ENCODE measurements at places on chromosomes 1 and 21.
A peak's percentile ranks its signal among the peaks of the same experiment; 100 is the strongest.

DNA sequence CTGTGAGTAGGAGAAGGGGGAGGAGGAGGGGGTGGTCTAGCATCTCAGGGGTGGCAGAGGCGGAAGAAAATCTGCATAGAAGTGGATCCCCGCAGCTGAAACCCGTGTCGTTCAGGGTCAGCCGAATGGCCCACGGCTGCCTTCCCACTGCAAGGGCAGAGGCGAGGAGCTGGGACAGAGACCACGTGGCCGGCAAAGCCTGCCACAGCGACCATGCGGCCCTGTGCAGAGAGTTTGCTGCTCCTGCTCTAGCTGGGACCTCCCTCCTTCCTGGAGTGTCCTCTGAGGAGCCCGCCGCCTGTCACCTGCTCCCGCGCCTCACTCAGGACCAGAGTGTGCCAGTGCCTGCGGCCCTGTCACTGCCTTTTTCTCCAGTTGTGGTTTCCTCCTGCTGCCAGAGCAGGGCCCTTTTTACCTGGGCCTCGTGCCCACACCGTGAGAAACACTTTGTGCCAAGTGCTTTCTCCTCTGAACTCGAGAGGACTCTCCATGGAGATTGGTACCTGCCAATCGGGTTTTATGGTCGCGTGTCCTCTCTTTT, 5.4 kb upstream of the TRPM2 start:
- no peak for DNase-seq

DNA sequence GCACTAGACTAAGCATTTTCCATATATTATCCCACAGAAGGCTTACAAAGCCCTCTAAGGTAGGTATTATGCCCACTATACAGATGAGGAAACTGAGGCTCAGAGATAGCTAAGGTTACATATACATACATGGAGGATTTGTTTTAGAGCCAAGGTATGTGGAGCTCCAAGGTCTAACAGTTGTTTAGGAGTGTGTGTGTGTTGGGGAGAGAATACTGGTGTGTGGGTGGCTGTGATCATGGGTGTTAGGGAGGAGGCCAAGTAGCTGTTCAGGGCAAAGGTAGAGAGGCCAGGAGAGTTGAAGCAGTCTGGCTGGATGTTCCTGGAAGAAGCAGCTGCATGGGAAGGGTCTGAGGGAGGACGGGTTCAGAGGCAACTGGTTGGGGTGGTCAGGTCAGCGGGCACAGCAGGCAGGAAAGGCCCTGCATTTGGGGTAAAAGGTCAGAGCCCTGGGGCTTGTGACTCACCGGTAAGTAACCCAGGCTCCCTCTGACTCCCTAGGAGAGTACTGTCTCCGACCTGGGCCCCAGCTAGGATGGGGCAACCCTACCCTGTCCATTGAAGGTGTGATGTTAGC, 5.1 kb upstream of the LDLRAP1 start:
- no peak for DNase-seq

DNA sequence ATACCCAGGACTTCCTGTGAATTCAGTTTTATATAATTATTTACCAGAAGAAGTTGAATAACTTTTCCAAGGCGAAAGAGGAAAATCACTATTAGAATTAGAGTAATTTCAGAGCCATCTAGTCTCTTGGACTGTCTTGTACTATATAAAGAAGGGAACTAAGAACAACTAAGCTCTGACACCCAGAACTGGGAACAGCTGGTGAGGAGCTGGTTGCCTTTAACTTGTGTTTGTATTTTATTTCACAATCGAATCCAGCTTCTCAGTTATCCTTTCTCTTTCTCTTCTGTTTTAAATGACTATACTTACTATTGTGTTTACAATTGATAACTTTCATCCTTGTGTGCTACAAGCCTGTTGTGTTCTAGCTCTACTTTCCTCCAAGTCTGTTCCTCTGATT, 8.4 kb downstream of the SNX27 start:
- no peak for DNase-seq

GRCh38 chr21:45287438-45288391, at the start of gene POFUT2:
Gene POFUT2, minus strand, starts transcription at chr21:45287895. Its CDS starts 24 bp downstream, at chr21:45287871.
- peak; percentile 99 for DNase-seq

GRCh38 chr1:9311029-9311428, 18.3 kb downstream of the SPSB1 start:
- DNase-seq, result no peak

- DNase-seq, result no peak
Observed at GRCh38 chr1:79293611-79294010, 287.1 kb upstream of the ADGRL4 start.

GRCh38 chr1:210246447-210246846, 13.9 kb downstream of the SERTAD4 start:
- DNase-seq, result no peak

GRCh38 chr1:220879076-220879508, at the start of gene HLX:
Gene HLX, plus strand, starts transcription at chr1:220879443. Its CDS starts 415 bp downstream, at chr1:220879858.
- DNase-seq, result no peak

GRCh38 chr1:22665752-22666151, 12.7 kb downstream of the C1QB start:
- DNase-seq, result no peak
